ENCODE measurements at places on chromosomes 3 and 15.

DNA sequence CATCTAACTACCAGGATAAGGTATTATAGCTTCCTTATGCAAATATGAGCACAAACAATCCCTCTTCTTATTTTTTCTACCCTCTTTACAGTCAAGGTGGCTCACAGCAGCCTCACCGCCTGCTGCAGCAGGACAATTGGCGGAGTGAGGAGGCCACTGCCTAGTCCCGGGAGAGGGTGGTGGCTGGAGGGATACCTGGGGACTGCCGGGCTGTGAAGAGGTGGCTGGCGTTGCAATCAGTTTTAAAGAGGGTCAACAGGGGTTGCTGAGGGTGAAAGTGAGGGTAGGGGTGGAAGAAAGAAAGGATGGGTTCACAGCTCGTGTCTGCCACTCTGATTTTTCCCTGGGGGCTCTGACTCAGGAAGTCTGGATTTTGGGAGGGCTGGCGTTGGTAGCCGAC lies 105.1 kb upstream of the SLC6A6 start:
- no peak for DNase-seq

GRCh38 chr15:74616366-74616939 lies 817 bp downstream of the CLK3 start:
- no peak for DNase-seq

GRCh38 chr15:76935620-76936019 lies 4.1 kb downstream of the RCN2 start:
- DNase-seq, result no peak

GRCh38 chr3:157043771-157044170 lies 116.2 kb downstream of the CCNL1 start:
- DNase-seq, result no peak

- DNase-seq, result no peak
These were observed 42.6 kb upstream of the BNC1 start for GRCh38 chr15:83327041-83327440.

GRCh38 chr3:78496501-78496900 lies 1271.3 kb downstream of the ROBO1 start:
- DNase-seq, result no peak

DNA sequence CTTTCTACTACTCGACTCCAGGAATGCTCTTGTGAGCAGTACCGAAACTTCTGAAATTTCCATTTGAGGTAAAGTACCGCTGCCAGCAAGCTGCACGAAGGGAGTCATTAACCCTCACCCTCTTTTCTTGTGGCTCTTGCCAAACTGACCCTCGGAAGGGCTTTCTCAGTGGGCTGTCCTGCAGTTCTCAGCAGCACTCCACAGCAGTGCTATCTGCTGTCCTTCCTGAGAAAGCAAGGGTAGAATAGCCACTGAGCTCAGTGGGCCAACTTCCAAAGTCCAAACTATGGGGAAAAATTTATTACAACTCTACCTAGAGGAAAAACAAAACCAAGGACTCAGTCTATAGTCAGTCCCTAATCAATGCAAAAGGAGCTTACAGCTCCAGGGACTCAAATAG lies 38.5 kb upstream of the COL8A1 start:
- DNase-seq, result no peak

GRCh38 chr15:77115179-77115578 lies 44.3 kb upstream of the TSPAN3 start:
- no peak for DNase-seq

DNA sequence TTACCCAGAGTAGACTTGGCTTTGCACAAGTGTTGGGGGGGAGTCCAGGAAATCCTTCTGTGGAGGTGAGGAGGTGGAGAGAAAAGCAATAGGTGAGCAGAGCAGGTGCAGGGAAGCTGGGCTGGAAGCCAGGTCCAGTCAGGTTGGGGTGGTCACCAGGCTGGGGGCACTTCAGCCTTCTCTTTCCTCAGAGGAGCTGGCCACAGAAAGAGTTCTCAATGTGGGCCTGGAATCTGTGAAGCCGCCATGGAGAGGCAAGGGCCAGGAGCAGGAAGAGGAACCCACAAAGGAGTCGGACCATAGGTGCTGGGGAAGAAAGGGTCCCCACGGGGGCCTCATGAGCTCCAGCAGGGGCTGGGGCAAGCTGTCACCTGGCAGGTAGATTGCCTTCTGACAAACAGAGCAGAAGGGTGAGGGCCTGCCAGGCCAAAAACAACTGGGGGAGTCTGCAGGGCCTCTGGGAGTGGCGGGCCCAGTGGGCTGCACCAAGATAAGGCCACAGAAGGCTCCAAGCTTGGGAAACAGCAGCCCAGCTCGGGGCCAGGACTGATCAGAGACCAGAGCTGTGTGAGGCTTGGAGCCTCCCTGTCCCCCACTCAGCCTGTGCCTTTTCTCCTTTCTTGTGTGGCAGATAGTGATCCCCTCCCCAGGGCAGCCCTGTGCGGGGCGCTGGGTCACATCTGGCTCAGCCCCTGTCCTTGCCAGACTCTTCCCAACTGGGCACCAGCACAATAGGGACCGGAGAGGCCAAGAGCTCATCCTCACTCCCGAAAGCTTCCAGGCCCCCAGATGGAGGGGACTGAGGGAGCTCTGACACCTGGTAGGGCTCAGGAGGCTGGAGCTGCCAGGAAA lies 53.0 kb upstream of the FGD5 start:
- no peak for DNase-seq

DNA sequence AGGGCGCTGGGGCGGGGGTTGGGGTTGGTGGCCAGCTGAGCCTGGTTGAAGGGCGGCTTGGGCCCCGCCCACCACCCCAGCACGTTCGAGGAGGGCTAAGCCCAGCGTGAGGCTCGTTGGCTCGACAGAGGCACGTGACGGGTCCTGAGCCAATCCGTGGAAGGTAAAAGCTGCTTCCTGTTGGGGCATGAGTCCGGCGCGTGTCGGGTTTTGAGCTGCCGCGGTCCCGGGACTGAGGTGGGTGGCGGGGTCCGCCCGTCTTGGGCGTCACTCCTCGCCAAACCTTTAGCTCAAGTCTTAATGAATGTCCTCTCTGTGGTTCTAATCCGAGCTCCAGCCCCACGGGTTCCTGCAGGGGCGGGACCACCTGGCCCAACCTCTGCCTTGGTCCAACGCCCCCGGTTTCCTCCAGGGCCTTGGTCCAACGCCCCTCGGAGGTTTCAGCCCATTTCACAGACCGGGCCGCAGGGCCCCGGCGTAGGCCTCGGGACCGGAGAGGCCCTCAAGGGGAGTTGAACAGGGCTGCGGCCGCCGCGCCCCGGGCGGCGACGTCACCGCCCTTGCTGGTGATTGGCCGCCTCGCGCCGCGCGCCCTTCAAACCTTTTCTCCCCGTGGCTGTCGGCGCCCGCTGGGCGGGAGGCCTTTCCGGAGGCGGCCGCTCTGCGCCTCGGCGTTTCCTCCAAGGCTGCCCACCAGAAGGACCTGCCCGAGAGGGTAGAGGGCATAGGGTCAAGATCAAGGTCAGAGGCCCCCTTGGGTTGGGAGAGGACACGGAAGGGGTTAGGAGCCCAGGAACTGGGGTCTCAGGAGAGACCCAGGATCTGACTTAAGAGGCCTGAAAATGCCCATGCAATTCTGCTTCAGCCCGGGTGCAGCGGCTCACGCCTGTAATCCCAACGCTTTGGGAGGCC lies at the start of gene RCCD1:
TSS of gene RCCD1 (plus strand) at position 173 of the 912 bp plus-strand sequence. CDS start 1,851 bp downstream, outside the sequence.
- peak; percentile 63 for DNase-seq

GRCh38 chr3:196968233-196969133 lies at the start of gene PIGZ:
PIGZ (minus strand) TSS chr3:196968833; CDS start chr3:196952031, 16,802 bp downstream.
- no peak for DNase-seq

DNA sequence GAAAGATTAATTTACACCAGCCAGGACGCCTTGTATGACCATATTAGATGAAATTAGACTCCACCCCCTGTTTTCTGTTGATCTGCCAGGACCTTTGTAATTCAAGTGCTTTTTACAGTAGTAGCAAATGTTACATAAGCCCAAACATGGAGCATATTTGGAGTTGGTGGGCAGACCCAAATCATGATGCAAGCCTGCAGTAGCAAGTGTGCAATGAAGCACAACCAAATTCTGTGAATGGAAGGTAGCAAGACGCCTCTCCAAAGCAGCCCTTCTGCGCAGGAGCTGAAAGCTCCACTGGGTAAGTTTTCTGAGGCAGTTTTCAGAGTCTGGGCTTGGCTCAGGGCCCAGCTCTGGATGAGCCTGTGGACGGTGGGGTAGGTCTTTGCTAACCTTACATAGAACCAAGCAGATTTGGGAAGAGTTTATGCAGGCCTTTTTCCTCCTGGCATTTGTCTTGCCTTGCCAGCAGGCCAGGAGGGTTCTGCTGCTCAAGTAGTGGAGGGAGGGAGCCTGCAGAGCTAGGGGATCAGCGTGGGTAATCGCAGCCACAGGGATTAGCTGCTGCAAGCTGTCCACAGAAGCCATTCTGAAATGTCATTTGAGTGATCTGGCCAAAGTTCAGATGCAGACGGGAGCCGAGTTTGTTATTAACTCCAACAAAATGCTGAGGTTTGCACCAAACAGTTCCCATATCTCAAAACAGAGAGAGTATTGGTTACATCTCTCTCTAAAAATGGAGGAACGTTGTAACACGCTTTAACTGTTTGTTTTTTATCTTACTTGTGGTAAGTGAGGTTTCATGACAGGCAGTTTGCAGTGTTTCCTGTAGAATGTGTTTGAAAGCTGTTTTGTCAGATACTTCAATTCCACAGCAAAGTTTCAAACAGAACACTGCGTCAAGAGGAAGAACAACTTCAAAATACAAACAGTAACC lies 55.4 kb downstream of the PSMD6 start:
- DNase-seq, result no peak

GRCh38 chr15:73981761-73982221 lies 10.3 kb downstream of the STOML1 start:
- DNase-seq, result no peak

- DNase-seq, result no peak
These were observed 154.1 kb downstream of the WNT5A start for GRCh38 chr3:55333046-55333445.

GRCh38 chr3:3240986-3241385 lies 61.5 kb upstream of the CRBN start:
- no peak for DNase-seq

- no peak for DNase-seq
These were observed 1036.6 kb downstream of the NAALADL2 start for GRCh38 chr3:175895731-175896130.

DNA sequence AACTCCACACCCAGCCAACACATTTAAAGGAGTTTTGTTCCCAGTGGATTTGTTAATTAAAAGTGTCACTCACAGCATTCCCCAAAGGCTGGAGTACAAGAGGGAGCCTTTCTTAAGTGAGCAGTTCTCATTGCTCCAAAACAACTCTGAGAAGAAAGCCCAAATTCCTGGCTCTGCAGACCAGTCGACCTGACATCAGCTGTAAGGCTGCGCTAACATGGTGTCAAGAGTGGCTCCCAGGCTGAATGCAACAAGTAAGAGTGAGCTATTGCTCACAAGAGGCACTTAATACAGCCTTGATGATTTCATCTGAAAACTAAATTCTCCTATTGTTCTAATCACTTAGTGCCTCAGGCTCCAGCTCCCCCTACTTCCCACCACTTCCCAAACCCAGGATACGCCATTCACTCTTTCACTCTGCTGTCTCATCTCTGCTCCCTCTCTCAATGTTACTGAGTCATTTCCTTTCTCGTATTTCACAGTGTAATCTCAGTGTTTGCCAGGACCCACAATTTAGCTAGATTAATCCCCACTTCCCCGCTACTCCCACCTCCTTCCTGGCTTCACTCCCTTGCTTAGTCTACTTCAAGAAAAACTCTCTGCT lies 81.8 kb downstream of the WWTR1 start:
- DNase-seq, result peak; percentile 91

GRCh38 chr3:62367763-62368195 lies 5.6 kb downstream of the FEZF2 start:
- DNase-seq, result no peak

DNA sequence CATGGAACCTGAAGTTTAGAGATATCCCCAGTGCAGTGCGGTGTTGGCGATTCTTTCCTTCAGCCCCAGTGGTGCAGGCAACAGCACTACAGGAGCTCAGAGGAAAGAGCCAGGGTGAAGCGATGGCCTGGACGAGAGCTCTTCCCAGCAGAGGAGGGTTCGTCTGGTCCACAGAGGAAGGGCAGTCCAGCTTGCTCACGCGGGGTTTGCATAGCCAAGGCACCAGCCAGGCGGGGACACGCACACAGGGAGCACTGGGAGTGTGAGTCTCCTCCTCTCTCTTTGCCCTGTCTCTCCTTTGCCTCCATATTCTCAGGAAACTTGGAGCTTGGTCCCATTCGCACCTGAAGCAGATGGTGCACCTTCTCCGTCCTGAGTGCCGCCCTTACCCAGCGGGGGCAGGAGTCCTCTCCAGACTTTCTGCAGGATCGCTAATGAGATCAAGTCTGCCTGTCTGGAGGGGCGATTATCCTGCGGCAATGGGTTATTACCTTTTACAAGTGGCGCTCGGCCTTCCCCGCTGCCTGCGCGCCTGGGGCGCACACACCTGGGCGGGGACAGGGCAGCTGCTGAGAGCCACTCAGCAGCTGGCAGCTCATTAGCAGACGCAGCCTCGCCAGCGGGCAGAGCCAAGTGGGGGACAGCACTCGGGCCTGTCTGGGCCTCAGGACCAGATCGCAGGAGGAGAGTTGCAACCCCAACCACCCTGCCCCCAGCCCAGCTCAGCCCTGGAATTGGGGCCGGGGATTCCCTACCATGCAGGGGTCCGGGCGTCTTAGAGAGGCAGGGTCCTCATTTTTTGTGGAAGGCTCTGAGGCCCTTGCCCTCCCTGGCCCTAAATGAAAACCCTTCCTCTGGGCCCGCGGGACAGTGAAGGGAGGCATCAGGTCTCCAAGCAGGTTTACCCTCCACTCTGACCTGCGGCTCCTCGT lies 119.0 kb upstream of the MEF2A start:
- DNase-seq, result no peak

DNA sequence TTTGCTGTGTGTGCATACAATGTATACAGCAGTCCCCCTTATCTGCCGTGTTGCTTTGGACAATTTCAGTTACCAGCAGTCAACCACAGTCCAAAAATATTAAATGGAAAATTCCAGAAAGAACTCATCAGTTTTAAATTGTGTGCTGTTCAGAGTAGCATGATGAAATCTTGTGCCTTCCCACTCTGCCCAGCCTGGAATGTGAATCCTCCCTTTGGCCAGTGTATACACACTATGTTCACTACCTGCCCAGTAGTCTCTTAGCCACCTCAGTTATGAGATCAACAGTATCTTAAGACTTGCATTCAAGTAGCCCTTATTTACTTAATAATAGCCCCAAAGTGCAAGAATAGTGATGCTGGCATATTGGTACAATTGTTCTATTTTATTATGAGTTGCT lies 133.6 kb upstream of the ABHD17C start:
- DNase-seq, result no peak

Data from GM04503 (cell line).